ENCODE measurements at places on chromosomes 6 and 20.

- no peak for DNase-seq
Measured at GRCh38 chr6:90621581-90621980, 34.7 kb upstream of the MAP3K7 start.

DNA sequence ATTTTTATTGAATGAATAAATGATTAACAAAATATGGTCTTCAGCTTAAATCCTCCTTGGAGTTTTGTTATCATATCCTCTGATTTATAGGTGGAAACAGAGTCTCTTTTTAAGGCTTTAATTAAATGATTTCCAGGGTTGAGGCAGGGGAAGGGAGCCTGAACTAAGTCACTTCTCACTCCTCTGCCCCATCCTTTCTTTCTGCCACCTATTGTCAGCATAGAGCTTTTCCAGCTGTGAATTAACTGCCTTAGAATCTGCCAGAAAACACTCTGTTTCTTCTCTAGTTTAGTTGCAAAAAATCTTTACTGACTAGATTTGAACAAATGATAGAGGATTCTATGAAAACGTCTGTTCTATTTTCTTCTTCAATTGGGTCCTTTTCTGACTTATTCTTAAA, 9.8 kb downstream of the OGFRL1 start:
- no peak for DNase-seq

DNA sequence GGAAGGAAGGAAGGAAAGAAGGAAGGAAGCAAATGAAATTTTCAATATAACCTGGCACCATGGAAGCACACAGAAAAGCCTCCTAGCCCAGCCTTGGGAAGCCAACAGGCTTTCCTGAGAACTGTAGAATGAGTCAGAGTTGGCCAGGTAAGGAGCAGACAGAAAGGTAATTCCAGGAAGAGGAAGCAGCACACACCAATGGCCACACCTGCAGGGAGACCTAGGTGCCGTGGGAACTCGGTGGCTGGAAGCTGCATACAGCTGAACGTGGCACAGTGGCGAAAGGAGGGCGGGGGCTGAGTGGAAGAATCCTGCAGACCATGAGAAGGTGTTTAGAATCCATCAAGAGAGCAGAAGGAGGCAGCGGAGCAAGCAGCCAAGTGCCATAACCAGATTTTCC, 224.8 kb upstream of the RREB1 start:
- no peak for DNase-seq

- DNase-seq: no peak
Measured at GRCh38 chr6:150711584-150712504, 112.2 kb downstream of the PLEKHG1 start.

DNA sequence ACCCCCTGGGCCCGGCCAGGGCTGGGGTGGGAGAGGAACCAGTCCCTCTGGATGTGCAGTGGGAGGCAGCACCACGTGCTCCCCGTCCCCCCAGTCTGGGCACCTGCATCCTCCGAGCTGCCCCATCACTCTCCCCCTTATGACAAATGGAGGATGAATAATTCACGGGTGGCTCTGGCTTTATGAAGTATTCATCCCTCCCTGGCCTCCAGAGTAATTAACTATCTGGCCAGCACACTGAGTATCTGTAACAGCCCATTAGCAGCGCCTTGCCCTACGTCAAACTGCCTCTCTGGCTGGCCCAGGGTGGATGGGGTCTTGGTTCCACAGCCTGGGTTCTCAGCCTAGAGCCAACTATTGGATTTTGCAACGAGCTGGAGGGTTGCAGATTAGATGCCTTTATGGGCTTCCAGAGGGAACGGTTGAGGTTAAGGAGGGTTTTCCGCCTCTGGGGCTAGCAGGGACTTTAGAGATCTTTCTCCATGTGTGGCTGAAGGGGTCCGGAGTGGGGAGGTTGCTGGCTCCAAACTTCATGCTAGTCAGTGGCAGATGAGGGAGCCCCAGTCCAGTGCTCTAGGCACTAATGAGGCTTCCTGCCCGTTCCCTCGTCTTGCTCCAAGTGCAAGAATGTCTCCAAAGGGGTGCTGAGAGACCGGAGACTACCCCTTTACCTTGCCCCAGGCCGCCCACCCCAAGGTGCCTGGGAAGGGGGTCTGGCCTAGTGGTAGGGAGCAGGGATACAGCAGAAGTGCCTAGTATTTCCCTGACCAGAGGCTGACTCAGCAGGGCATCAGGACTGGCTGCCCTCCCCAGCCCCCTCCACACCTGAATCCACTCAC, 53.5 kb upstream of the MLN start:
- DNase-seq: no peak

- DNase-seq: peak; percentile 19
Measured at GRCh38 chr20:1005452-1006027, 3.4 kb upstream of the RSPO4 start.

DNA sequence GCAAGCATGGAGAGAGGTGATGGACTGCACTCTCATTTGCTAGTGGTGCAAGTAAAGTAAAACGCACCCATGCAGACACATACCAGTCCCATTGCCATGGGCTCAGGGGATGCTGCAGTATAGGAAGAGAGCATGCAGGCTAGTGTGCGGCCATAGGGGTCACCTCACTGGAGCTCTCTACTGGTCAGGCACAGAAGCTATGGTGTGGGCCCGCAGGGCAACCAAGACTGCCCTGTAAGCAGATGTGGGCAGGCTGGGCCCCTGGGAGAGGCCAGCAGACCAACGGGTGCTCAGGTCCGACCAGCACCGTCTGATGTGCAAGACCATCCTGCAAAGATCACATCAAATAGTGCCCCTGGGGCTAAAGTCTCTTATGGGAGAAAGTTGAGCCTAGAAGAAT, 290.7 kb downstream of the HTR1B start:
- no peak for DNase-seq

- no peak for DNase-seq
Measured at GRCh38 chr6:48994811-48995210, 468.2 kb downstream of the MMUT start.

DNA sequence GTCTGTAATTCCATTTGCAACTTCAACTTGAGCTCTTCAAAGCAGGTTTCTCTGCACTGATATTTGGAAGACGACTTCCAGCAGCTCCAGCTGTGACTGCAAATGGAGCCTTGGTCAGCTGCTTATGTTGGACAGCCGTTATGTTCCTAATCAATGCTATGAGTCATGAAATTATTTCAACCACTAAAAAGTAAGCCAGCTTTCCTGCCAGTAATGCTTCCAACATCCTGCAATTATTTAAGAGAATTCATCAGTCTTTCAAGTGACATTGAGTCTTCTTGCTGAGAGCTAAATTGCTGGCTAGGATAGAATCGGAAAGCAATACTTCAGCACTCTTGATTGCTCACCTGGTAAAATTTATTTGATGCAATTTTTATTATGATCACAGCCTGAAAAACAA, 375.7 kb downstream of the MMUT start:
- no peak for DNase-seq

DNA sequence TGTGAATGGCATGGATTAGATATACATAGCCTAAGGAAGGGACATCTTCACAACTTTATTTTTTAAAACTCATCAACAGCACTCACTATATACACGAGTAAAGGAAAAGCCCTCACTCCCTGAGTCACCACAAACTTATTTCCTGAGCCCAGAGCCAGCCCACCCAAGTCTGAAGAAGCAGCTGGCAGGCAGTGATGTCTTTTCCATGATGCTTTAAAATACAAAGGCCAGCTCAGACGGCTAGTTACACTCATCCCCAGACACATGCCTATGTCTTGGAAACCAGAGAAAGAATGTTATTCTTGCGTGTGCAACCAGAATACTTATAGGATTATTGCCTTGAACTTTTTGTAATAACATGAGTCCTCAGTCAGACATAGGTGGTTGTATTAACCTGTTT, 114.4 kb downstream of the ADGRG6 start:
- DNase-seq: no peak

GRCh38 chr6:130136798-130137197, 86.0 kb downstream of the SAMD3 start:
- DNase-seq: no peak

GRCh38 chr6:137776786-137777686, 90.0 kb upstream of the TNFAIP3 start:
- DNase-seq: no peak

GRCh38 chr20:47849006-47849405, 63.7 kb upstream of the SULF2 start:
- no peak for DNase-seq

- DNase-seq: no peak
Measured at GRCh38 chr20:4141291-4142240, 126.2 kb upstream of the RNF24 start.

GRCh38 chr6:36312854-36313648, 23.6 kb downstream of the BNIP5 start:
- no peak for DNase-seq

- no peak for DNase-seq
Measured at GRCh38 chr6:159633196-159633595, 59.8 kb downstream of the SOD2 start.

GRCh38 chr20:47380481-47380880, 24.0 kb upstream of the ZMYND8 start:
- no peak for DNase-seq
